ENCODE measurements at places on chromosomes 4 and X.

DNA sequence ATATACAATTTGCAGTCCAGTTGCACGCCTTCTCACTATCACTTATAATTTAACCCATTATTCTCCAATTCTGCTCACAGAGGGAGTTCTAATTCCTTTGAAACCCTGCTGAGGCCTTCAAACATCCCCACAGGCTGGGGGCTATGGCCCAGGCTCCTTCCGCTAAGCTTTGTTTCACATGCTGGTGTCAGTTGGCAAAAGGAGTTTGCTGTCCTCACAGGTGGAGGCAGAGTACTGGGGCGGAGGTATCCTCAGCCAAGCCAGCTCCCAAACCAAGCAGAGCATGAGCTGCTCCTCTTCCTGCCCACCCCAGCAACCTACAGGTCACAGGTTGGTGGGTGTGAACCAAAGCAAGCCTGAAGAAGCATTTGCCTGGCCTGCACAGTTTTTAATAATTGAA is 21.5 kb downstream of the BTC start:
- DNase-seq = no peak

DNA sequence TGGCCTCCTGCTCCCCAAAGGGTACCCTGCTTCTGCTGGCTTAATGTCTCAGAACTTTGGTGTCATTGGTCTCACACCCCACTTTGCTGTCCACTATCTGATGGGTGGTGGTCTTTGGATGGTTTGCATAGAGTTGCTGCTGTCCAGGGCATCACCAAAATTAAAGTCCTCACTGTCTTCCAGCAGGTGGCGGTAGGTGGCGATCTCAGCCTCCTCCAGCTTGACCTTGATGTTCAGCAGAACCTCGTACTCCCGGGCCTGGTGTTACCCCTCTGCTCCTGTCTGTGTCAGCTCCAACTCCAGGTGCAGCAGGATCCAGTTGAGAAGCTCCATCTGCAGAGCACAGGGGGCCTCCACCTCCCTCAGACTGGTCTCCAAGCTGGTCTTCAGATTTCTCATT is 1169.5 kb upstream of the PABPC4L start:
- no peak for DNase-seq

- DNase-seq = no peak
Measured at GRCh38 chrX:2820136-2820771, 8.5 kb upstream of the GYG2 start.

DNA sequence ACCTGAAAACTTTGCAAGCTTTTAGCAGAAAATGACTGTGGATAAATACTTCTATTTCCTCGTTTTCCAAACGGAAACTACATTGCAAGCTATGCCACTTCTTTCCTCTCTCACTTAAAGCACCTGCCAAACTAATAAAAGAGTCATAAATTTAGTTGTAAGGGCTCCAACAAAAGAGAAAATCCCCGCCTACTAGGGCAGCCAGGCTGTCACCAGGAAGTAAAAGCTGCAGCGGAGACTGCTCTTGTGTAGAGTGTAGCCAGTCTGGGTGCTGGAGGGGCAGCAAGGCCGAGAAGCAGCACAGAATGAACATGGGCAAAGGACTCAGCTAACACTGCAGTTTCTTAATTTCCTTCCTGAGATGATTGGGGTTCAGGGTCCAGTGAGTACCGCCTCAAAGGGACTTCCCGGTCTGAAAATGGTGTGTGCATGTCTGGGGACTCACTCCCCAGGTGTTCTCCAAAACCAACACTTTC is 89.3 kb upstream of the MAML3 start:
- DNase-seq = no peak

GRCh38 chrX:115563633-115564162 is 2.7 kb downstream of the PLS3 start:
- no peak for DNase-seq

- no peak for DNase-seq
Measured at GRCh38 chr4:180160195-180160983, 2082.8 kb upstream of the TENM3 start.

DNA sequence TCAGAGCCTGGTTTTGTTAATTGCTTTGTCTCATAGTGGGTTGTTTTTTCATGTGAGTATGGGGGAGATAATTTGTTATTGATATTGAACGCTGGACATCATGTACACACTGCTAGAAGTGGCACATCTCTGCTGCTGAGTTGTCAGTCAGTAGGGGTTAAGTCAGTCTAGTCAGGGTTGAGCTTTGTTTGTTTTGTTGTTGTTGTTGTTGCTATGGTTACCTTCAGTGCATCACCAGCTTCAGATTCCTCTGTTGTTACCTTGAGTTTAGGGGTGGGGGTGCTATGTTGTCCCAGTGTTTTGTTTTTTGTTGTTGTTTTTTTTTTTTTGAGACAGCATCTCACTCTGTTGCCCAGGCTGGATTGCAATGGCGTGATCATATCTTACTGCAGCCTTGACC is 9.9 kb downstream of the YIPF6 start:
- peak; percentile 6 for DNase-seq

DNA sequence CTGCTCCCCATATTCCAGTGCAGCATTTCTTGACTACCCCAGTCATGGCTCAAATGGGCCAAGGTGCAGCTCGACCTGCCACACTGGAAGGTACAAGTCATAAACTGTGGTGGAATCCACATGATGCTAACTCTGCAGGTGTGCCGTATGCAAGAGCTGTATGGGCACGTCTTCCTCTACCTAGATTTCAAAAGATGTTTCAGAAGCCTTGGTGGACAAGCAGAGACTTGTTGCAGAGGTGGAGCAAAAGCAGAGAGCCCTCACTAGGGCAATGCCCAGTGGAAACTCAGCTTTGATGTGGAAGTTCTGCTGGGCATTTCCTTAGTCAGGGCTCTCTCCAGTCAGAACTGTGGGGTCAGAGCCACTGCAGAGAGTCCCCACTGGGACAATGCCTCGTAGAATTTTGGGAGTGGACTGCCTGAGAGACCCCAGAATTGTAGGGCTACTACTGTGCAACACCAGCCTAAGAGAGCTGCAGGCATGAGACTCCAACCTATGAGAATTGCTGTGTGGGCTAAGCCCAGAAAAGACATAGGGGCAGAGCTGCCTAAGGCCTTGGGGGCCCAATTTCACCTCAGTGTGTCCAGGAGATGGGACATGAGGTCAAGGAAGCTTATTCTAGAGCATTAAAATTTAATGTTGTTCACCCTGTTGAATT is 65.7 kb downstream of the BEX3 start:
- no peak for DNase-seq

DNA sequence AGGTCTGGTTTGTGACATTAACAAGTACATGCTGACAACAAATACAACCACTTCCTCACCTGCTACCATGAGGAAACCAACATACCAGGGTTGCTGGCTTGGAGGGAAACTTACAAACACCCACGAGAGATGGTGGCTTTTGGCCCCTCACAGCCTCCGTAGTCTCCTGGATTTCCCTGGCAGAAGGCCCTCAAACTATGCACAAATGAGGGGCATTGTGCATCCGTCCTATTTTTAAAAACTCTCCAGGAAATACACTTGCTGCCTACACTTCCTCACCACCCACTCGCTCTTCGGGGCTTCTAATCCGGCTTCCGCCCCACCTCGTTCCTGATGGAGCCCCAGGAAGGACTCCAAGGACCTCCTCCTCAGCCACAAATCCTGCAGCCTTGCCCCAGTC is 355.0 kb upstream of the GATB start:
- DNase-seq = no peak

- no peak for DNase-seq
Measured at GRCh38 chrX:103999234-103999633, 14.3 kb downstream of the H2BW1 start.

GRCh38 chrX:100645106-100645505 is 1.1 kb downstream of the SRPX2 start:
- DNase-seq = peak; percentile 63

GRCh38 chrX:53440101-53440500 is 5.9 kb upstream of the HSD17B10 start:
- DNase-seq = no peak

DNA sequence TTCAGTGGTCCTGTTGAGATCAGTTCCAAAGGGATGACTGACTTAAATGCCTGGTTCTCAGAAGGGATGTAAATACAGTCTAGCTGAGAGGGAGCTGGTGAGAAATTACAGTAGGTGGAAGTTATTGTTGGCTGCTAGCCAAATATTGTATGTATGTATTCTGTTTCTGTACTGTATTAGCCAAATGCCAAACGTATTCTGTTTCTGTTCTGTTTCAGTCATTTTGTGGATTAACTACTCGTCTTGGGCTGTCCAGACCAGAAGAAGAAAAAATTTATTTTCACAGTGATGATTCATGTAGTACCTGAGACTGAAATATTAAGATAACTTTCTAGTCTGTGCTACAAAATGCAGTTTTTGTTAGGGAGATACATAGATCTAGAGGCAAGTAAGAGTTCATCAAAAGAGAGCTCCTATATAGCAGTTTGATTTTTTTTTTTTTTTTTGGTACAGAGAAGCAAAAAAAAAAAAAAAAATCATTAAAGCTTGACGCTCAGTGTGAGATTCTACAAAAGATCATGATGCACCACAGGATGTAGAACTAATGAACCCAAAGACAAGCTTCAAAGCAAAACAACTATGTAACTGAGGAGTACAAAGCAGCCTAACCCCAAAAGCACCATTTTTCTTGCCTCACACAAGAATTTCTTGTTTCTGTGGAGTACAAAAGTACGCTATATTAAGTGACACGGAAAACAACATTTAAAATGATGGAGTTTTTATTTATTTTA is 54.8 kb downstream of the CASP6 start:
- no peak for DNase-seq

- peak; percentile 73 for DNase-seq
Measured at GRCh38 chr4:2793586-2794485, 951 bp downstream of the SH3BP2 start.

Data from EH (cell line).